Mammary epithelial cell (primary cell): ENCODE measurements at places on chromosomes 3 and 15.

DNA sequence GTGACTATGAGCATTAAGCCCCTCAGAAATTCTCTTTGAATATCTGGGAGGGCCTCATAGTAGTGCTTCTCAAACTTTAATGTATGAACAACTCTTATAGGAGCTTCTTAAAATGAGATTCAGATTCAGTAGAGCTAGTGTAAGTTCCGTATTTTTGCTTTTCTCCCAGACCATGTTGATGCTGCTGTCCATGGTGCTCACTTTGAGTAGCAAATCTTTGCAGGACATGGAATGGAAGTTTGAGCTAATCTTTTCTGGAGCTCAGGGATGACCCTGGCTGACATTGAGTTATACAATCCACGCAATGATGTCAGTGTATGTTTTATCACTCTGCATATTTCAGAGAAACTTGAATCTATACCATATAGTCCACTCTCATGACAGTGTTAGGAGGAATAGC is 134.2 kb downstream of the OTOL1 start:
- DNase-seq = no peak

- no peak for DNase-seq
Measured at GRCh38 chr3:31295150-31295765, 237.5 kb upstream of the STT3B start.

DNA sequence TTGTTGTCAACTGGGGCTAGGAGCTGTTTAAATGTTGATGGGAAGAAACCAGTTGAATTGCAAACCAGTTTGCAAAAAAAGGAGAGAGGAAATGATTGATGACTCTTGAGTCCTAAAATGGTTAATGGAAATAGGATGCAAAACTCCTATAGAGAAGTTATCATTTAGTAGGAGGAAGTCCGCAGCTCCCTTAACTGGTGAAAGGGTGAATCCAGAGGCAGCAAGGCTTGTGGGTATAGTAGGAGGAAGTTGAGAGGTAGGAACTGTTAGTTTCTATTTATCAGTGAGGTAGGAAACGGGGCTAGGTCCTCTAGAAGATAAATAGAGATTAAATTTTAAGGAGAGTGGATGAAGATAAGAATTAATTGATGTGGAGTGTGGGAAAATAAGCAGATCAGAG is 15.4 kb downstream of the IREB2 start:
- no peak for DNase-seq

GRCh38 chr15:90189781-90190467 is 11.2 kb upstream of the SEMA4B start:
- DNase-seq = no peak
